ENCODE measurements at places on chromosomes 4 and X.

DNA sequence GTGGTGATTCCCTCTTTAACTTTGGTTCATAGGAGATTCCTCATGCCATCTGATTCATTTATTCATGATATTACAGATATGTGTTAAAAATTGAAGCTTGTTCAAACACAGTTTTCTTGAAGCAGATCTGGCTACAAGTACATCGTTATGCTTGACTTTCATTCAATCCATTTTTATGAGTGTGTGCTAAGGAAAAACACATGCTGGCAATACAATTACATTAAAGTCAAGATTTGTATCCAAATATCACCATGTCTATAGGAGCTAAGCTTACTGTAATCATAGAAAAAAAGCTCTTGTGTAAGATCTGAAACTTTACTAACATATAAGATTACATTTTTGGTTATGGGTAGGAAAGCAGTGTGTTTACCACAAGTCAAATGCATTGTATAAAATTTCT lies 151.8 kb upstream of the FAT1 start:
- no peak for DNase-seq

- DNase-seq: no peak
Observed at GRCh38 chr4:129446074-129446473, 350.1 kb downstream of the C4orf33 start.

DNA sequence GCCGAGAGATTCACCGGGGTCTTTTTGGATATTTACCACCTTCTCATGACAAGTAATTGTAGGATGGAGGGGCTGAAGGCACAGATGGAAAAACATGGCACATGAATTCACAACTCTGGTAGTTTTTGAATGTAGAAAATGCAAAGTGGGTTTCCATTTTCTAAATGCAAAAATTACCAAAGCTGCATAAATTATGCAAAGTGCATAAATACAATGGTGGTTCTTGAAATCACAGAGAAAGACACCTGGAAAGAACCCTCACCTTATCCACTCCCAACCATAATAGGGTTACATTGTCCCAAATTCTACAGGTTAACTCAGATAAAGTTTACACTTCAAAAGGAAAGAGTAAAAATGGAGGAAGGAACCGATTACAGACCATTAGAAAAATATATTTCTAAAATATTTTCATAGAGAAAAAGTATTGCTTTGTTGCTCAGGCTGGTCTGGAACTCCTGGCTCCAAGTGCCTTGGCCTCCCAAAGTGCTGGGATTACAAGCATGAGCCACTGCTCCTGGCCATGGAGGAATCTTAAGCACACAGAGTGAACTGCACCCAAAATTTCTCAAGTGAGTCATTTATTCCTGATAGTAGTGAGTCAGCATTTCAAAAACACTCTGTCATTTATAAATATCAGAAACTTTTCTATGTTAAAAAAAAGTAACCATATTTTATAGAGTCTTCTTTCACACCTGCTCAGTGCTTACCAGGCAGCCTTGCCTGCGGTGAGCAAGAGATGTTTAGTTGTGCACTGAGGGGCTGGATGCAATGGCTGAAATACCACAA lies 101.4 kb downstream of the FIP1L1 start:
- DNase-seq: no peak

- DNase-seq: peak; percentile 29
Observed at GRCh38 chr4:68074397-68074796, 55.3 kb downstream of the TMPRSS11F start.

GRCh38 chrX:65706041-65706828 lies 38.8 kb downstream of the MSN start:
- no peak for DNase-seq

DNA sequence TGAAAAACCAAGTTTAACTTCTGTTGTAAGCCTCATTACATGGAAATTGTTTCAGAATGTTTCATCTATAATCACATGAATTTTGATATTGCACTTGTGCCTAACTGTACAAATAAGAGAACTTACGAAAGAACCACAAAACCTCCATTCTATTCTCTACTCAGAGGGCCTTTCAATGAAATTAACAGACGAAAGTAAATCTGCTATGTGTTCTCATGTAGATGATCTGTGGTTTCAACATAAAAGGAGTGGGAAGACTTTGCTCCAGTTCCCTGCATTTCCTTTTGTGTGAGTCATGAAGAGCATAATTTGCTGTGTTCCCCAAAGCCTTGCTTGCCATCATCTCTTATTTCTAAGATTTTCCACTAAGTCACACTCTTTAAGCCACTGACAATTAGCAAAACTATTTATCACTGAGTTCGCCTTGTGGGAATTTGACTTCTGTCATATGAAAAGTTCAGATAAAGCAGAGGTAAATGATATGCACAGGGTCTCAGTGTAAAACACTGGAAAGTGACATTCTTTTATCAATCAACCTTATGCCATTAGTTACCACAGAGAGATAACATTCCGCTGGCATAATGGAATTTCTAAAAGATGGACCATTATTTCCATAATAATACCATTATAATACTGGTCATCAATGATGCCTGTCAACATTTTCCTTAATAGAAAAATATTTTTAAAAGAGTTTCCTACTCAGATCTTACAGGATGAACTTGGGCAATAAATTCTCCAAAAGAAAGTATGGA lies 329.8 kb downstream of the NR3C2 start:
- DNase-seq: peak; percentile 76

- no peak for DNase-seq
Observed at GRCh38 chr4:126361287-126361686, 1046.5 kb downstream of the FAT4 start.

- DNase-seq: no peak
Observed at GRCh38 chrX:38871129-38872029, 70.1 kb downstream of the MID1IP1 start.

DNA sequence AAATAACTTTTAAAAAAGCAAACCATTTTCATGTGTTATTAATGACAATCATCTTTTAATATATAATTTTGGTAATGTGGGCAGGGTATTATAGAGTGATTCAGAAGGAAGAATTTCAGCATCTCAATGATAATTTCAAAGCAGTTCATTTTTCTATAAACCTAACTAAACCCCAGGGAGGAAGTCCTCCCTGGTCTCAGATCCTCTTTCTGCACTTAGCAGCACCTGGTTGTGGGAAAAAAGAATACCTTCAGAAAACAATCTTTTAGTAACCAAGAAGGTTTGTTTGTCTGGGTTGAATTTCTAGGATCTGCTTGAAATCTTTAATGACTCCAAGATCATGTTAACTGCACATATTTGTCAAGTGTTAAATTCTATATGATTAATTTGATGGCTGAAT lies 29.9 kb downstream of the DKK2 start:
- peak; percentile 26 for DNase-seq

- DNase-seq: no peak
Observed at GRCh38 chr4:145176641-145177432, 3.6 kb downstream of the OTUD4 start.

DNA sequence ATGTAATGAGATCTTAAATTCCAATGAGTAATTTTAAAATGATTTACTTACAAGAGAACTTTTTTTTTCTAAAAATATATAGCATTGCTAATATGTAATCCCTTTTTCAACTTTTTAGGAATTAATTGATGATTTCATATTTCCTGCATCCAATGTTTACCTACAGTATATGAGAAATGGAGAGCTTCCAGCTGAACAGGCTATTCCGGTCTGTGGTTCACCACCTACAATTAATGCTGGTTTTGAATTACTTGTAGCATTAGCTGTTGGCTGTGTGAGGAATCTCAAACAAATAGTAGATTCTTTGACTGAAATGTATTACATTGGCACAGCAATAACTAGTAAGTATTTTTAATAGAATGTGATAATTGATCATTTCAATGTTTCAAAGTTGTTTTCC lies 113.2 kb downstream of the USP9X start:
- DNase-seq: no peak

DNA sequence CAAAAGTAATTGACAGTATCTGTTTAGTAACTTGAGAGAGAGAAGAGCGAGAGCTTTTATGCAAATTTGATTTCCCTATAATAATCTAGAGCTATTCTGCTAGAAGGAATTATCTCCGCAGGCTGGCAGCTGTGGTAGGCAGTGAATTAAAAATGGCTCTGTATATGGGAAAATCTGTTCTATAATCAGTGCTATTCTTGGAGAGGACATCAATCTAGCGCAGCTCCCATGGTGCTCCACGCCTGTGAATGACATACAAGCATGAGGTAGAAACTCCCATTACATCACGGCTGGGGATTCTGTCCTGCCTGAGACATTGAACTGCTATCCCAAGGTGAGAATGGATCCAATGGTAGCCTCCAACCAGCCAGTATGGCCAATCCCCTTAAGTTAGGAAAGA lies 179.0 kb downstream of the DHX15 start:
- DNase-seq: no peak

GRCh38 chr4:127967141-127967775 lies 2.1 kb downstream of the ABHD18 start:
- DNase-seq: no peak

- peak; percentile 82 for DNase-seq
Observed at GRCh38 chr4:1177274-1178141, 5.1 kb upstream of the SPON2 start.

GRCh38 chr4:47612116-47613023 lies 127.3 kb downstream of the ATP10D start:
- no peak for DNase-seq

DNA sequence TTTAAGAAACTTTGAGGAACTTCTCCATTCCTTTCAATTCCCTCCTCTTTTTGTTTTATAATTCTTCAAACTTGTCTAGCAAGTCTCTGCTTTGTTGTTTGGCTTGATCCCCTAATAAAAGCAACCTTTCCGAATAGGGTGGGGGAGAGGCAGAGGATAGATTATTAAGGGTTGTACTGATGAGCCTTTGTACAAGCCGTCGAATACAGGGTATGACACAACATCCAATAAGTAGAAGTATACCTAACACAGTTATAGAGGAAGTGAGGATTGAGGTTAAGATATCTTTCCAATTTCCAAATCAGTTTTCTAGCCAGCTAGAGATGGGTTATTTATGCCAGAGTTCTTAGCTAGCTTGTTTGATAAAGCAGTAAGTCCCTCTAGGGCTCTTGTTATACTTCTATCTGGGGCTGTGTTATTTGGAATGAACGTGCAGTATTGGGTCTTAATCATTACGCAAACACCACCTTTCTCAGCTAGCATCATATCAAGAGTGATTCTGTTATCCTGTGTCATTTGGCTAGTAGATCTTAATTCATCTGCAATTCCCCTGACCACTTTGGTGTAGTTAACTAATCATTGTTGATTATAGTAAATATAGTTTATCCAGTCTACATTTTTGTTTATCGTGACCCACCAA lies 18.5 kb downstream of the METAP1 start:
- DNase-seq: peak; percentile 39

- DNase-seq: no peak
Observed at GRCh38 chr4:152488246-152488645, 47.6 kb downstream of the FBXW7 start.

- no peak for DNase-seq
Observed at GRCh38 chr4:121246698-121247097, 82.6 kb upstream of the TNIP3 start.

GRCh38 chr4:183984566-183984965 lies 79.5 kb downstream of the STOX2 start:
- DNase-seq: no peak

GRCh38 chrX:65821721-65822496 lies 154.5 kb downstream of the MSN start:
- DNase-seq: peak; percentile 37

DNA sequence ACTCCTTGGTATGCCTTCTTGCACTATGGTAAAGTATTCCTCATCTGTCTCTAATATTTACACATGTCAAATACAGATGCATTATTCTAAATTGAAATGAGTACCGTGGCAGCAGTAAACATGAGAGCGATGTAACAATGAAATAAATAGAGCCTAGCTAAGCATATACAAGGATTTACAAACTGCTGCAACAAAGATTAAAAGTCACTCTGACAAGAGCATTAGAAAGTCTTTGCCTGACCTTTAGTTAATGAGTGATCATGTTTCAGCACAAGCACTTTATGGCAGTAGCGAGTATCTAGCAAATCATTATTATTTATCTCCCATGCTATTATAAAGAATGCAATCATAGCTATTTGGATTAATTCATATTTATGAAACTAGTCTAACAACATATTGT lies 547.0 kb upstream of the NDST4 start:
- no peak for DNase-seq

DNA sequence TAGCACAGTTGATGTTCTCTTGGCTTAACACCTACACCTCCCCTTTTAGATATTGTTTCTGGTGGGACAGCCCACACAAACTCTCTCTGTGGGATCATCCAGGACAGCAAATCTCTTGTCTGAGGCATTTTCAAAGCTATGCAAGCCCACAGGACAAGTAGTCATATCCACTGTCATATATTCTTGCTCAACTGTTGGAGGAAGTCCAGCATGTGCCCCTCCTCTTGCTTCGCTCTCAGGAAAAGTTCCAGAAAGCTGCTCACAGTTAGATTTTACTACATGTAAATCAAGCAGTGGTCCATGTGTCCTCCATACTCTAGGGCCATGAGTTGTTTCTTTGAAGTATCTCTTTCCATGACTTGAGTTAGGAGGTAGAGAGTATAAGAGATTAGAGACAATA lies 260.7 kb downstream of the INPP4B start:
- no peak for DNase-seq

- peak; percentile 78 for DNase-seq
Observed at GRCh38 chr4:48340276-48340964, 909 bp upstream of the SLAIN2 start.

DNA sequence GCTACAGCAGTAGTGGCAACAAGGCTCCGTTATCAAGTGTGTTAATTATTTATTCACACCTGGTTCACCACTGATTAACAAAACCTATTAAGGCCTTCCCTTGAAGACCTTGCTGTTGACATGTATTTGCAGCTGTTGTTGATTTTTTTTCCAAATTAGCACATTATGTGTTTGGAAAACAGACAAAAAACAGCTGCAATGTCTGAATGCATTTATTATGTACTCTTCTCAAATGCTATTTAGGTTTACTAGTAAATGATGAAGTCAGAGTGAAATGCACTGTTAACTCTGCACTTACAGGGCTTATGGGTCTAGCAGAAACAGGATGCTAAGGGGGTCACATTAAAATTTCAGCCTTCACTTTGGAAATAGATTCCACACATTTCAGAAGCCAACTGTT lies 99.5 kb upstream of the PCDH7 start:
- DNase-seq: no peak

GRCh38 chr4:52904421-52904820 lies 42.3 kb downstream of the RASL11B start:
- no peak for DNase-seq

GRCh38 chr4:165580351-165580905 lies 201.6 kb downstream of the CPE start:
- DNase-seq: no peak

GRCh38 chrX:114924423-114924822 lies 93.0 kb downstream of the IL13RA2 start:
- DNase-seq: no peak

GRCh38 chrX:31279359-31279758 lies 207.5 kb upstream of the FTHL17 start:
- DNase-seq: no peak

DNA sequence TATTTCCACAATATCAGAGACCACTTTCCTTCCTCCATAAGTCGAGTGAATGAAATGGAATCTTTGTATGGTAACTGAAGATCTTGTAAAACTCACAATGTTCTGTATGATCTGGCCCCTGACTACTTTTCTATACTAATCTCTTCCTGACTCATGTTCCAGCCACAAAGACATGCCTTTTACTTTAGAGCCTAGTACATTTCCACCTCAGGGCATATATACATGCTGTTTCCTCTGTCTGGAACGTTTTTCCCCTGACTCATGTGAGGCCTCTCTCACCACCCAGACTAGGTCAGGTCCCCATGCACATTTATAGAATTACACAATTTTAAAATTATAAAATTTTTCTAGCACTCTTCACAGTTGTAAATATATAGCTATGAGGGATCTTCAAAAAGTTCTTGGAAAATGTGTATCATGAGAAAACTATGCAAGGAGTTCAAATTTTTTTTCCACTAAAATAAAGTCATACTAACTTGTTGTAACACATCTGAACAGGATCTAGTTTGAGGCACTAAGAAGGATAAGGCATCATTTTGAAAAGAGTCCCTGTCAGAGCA lies 208.8 kb downstream of the SH2D1A start:
- DNase-seq: no peak

Measured in MV-4-11 (cell line).